ENCODE measurements at places on chromosomes 6 and 20.

DNA sequence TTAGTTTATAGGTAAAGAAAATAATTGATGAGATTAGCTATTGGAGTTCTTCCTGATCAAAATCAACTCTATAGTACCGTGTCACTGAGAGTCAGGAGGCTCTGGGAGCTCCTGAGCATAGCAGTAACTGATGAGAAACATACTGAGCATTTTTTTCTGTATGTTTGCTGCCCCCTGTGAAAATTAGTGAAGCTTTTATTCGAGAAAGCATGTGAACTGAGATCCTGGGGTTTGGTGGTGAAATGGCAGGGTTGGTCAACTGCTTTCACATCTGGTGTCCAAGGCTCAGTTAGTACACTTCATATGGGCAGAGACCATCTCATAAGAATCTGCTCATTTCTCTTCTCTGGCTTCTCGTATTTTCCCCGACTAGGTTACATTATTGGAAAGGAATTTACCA lies 4.1 kb upstream of the ABT1 start:
- DNase-seq = no peak

DNA sequence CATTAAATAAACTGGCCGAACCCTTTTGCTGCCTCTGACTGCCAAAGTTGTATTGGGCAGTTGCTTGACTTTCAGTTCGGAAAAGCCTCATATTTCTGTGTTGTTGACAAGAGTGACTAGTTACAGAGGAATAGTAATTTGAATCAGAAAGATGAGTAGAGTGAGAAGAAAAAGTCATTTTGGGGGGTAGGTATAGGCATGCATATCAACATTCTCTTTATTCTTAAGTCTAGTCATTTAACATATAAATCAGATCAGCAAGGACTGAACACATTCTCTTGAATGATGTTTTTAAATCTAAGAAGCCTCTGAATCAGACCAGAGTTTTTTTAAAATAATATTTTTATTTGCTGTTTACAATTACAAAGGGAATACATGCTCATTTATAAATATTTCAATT lies 4.9 kb upstream of the LMBRD1 start:
- no peak for DNase-seq

- no peak for DNase-seq
Measured at GRCh38 chr6:50822078-50822476, 3.4 kb downstream of the TFAP2B start.

DNA sequence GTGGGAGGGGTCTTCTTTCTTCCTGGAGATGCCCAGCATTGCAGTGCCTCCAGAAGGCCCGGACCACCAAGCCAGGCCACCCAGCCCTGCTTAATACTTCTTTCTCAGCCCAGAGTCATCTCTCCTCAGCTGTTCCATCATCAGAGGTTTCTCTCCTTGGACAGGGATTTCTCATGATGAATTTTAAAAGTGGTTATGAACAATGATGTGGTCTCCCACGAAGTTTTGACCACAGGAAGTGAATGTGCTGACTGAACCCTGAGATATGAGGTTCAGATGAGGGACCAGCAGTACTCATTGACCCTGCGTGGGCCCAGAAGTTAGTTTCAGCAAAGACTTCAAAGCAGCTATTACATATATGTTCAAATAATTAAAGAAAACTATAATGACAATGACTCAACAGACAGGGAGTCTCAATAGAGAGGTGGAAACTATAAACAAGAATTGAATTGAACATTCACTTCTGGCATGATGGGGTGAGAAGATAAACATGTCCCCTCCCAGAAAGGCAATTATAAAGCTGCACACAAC lies 114.5 kb upstream of the SLC22A16 start:
- DNase-seq = no peak

DNA sequence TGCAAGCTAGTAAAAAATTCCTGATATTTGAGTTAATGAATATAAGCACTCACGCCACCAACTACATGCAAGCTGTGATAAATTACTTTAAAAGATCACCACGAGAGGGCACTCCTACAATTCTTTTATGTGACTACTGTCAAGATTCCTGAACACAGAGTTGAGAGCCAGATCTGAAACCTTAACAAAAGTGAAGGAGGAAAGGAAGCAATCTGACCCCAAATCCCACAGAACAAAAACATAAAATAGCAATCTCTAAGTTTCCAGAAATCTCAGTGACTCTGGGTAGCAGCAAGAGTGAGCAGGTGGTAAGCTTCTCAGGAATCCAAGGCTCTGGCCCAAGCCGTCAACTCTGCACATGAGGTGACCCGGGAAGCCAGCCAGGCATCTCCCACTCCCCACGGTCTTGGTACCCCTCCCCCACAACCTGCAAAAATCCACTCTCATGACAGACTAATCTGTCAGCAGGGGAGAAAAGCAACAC lies 55.1 kb downstream of the STAU1 start:
- peak; percentile 25 for DNase-seq

GRCh38 chr6:5133943-5134342 lies 48.8 kb downstream of the PPP1R3G start:
- DNase-seq = no peak

GRCh38 chr6:32685603-32686002 lies 19.1 kb upstream of the HLA-DQB1 start:
- no peak for DNase-seq

DNA sequence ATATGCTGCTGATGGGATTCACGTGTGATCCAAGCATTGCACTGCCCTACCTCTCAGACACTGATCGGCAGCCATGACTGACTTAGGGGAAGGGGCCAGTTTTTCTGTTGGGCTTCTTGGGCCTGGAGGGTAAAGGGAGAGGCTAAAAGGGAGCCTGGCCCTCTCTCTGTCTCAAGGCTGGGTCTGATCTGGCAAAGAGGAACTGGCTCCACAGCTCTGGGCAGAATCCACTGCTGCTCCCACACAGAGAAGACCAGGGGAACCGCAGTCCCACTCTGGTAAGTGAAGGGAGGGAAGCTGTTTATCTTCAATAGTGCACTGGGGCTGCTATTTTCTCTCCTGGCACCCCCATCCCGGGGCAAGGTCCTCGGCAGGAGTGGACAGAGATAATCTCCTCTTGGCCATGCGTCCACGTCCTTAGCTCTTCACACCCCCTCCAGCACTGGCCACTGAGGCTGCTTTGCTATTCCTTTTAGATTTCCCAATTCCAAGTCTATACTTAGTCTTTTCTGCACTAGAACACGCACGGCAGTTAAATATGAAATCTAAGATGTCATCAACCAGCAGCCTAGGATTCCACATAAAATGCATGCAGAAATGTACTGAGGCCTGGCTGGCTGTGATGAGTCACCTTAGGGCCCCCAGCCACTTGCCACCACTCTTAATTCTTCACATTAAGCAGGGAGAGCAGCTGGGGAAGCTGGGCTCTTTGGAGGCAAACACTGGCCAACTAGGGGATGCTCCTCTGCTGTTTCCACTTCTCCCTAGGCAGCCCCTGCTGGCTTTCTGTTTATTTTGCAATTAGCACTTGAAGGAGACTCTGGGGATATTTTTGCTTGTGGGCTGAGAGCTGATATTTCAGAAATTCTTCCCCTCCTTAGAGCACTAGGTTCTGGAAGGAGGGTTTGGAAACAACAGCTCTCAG lies 87.8 kb upstream of the ARMC2 start:
- DNase-seq = no peak

DNA sequence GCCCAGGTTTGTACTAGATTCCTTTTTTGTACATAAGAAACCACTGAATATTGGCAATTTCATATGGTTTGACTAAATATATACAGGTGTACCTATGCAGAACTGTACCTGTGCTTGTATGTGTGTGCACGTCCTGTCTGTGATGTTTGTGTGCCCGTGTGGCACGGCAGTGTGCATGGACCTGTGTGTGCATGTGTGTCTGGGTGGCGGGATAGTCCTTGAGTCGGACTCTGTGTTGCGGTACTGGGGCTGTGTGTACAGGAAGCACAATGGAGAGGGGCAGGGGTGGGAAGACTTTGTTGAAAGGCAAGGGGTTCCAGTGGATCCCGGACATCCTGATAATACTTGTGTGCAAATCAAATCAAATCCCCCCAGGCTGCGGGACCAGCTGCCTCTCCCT lies 3.4 kb upstream of the FAM83C start:
- no peak for DNase-seq

Data from epithelial cell of proximal tubule (primary cell).